ENCODE measurements at places on chromosomes 13 and 19.

- DNase-seq, result no peak
Observed at GRCh38 chr13:59873856-59874255, 289.9 kb downstream of the DIAPH3 start.

- DNase-seq, result no peak
Observed at GRCh38 chr13:29935309-29935981, 85.0 kb upstream of the UBL3 start.

GRCh38 chr19:53879140-53880081 lies 2.6 kb upstream of the PRKCG start:
- peak; percentile 99 for DNase-seq

- DNase-seq, result no peak
Observed at GRCh38 chr19:35042056-35042730, 672 bp downstream of the HPN start.

- no peak for DNase-seq
Observed at GRCh38 chr13:37560526-37560925, 38.0 kb downstream of the POSTN start.
